ENCODE measurements at places on chromosomes 6 and 20.

DNA sequence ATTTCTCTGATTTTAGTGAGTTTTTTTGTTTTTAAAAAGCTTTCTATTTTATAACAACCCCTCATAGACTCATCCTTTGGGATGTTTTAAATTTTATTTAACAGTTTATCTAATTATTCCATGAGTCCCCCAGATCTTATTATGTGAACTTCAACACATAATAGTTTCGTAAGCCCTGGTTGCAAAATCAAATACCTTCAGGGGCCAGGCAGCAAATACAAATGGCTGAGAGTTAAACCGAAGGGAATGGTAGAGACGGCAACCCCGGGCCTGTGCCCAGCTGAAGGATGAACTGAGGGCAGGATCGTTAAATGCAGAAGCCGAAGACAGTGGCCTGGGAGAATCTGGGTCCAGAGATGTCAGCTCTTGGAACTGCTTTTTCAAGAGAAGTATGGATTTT lies 88.4 kb downstream of the RTN4IP1 start:
- DNase-seq, result no peak

GRCh38 chr6:32796848-32797776 lies 19.7 kb downstream of the HLA-DOB start:
- DNase-seq, result peak; percentile 24

GRCh38 chr6:30074331-30075093 lies 1.1 kb downstream of the RNF39 start:
- DNase-seq, result no peak

GRCh38 chr20:57449398-57450354 lies 58.5 kb downstream of the RBM38 start:
- DNase-seq, result no peak

Data from HFFc6 (cell line).